ENCODE measurements at places on chromosomes 6 and 20.

GRCh38 chr6:38783443-38784228 is 68.5 kb downstream of the DNAH8 start:
- DNase-seq = no peak

DNA sequence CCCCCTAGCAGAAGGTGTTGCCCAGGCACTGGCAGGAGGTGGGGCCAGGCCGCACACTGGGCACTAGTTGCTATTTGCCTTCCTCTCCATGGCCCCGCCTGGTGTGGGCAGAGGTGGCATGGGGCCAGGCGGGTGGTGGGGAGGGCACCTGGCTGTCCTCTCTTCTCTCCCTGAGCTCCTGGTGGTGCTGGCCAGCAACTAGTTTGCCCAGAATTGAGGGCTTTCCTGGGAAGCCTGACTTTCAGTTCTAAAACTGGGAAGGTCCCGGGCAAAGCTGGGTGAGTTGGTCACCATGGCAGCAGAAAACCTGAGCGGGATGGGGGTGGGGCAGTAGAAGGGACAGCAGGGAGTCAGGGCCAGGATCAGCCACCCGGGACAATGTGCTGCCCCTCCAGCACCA is 48.2 kb downstream of the RBM38 start:
- no peak for DNase-seq

DNA sequence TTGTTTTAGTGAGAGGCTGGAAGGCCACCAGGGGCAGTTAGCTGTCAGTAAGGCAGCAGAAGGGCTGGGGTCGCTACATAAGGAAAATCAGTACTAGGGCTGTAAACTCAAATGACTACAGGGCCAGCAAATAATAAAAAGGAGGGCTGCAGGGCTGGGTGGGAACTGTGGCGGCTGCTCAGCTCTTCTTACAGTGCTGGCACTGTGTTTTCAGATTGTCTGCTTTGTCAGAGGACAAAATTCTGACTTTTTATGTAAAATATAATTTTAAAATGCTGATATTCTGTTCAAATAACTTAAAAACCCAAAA is 23.2 kb downstream of the HLA-A start:
- no peak for DNase-seq

DNA sequence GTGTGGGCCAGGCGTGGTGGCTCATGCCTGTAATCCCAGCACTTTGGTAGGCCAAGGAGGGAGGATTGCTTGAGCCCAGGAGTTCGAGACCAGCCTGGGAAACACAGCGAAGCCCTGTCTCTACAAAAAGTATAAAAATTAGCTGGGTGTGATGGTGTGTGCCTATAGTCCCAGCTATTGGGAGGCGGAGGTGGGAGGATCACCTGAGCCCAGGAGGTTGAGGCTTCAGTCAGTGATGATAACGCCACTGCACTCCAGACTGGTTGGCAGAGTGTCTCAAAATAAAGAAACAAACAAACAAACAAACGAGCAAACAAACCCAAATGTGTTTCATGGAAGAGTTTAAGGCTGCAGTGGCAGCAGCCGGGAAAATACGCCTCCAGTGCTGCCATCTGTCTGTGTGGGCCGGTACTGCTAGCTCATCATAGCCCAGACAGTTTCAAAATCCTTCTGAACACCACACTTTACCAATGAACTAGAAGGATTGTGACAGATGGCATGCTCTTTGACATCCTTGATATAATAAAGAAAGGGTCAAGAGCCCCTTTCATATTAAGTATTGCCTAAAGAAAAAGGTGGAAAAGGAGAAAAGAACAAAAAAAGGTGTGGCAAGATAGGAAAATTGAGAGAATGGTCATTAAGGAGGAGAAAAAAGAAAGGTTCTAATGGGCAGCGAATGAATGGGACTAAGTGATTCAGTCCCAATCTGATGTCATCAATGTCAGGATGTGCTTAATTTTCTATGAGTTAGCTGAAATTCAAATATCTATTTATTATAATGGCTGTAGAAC is 298.6 kb downstream of the SYNE1 start:
- peak; percentile 34 for DNase-seq

DNA sequence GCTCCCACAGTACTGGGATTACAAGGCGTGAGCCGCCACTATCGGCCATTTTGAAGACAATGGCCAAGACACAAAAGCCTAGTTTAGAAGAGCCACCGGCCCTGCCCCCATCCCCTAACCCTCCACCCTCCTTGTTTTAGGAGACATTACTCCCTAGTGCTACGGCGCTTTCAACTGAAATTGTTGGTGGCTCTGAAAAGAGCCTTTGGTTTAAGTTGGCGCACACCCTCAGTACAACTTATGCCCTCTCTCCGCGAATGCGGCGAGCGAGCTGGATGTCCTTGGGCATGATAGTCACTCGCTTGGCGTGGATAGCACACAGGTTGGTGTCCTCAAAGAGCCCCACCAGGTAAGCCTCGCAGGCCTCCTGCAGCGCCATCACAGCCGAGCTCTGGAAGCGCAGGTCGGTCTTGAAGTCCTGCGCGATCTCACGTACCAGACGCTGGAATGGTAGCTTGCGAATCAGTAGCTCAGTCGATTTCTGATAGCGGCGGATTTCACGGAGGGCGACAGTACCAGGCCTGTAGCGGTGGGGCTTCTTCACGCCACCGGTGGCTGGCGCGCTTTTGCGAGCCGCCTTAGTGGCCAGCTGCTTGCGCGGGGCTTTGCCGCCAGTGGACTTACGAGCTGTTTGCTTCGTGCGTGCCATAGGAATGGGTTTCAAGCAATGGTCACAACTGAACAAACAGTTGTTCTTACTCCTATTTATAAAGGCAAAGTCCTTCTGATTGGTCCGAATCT is 114.9 kb upstream of the BTN3A2 start:
- peak; percentile 36 for DNase-seq

- DNase-seq = no peak
Observed at GRCh38 chr6:22194188-22194921, 102.5 kb downstream of the PRL start.

DNA sequence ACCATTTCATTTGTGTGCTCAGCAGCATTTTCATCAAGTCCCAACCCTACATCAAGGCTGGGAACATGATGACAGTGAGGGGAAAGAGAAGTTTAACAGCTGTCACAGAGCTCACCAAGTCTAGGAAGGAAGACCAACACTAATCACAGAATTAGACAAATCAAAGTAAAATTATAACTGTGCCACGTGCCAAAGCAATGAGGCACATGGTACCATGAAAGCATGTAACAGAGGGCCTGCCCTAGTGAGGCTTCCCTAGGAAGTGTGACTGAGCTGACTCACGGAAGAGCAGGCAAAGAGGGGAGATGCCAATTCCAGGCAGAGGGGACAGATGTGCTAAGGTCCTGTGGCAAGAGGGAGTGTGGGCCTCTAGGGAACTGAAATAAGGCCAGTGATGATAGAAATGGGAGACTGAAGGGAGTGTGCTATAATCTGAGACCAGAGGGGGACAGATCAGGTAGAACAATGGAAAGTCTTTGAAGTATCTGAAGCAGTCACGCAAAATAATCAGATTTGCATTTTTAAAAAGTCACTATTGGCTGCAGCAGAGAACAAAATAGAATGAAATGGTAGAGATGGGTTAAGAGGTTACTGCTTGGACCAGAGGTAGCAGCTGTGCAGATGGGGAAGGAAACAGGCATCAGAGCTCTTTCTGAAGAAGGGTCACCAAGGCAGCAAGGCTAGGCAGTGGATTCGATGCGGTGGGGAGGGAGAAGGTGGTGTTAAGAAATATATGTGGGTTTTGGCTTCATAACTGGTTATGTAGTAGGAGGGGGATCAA is 86.8 kb downstream of the GPR6 start:
- no peak for DNase-seq

GRCh38 chr6:168789699-168790098 is 348.7 kb downstream of the SMOC2 start:
- DNase-seq = no peak

GRCh38 chr20:61056627-61057442 is 195.2 kb upstream of the CDH4 start:
- no peak for DNase-seq

DNA sequence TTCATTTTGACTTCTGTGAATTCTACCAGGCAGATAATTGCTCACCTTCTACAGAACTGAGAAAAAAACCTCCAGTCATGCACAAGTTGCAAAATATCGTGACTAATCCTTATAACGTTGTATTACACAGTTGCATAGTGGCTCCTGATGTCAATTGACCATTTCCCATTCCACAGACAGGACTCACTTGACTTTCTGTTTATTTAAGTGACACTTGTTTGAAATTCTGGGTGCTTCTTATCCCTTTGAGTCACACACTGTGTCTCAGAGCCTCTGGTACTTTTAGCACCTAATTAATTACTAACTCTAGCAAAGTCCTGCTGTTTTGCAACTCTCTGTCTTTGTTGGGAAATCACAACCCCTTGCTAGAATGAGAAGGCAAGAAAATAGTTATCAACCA is 16.2 kb upstream of the RSPO3 start:
- DNase-seq = no peak

DNA sequence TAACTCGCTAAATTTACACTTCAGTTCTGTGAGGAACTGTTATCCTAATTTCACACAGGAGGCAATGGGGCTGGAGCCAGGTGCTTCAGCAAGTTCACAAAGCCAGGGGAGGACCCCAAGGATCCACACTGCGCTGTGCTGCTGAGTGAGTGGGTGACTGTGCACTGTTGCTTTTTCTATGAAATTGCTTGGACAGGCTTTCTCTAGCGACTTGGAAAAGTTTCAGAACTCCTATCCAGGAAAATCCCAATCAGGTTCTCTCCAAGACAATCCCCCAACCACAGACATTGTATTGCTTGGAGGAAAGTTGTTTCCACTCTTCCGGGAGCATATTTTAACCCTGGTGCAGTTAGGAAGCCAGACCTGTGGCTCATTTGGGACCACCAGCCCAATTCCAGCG is 175.9 kb upstream of the CST7 start:
- no peak for DNase-seq

DNA sequence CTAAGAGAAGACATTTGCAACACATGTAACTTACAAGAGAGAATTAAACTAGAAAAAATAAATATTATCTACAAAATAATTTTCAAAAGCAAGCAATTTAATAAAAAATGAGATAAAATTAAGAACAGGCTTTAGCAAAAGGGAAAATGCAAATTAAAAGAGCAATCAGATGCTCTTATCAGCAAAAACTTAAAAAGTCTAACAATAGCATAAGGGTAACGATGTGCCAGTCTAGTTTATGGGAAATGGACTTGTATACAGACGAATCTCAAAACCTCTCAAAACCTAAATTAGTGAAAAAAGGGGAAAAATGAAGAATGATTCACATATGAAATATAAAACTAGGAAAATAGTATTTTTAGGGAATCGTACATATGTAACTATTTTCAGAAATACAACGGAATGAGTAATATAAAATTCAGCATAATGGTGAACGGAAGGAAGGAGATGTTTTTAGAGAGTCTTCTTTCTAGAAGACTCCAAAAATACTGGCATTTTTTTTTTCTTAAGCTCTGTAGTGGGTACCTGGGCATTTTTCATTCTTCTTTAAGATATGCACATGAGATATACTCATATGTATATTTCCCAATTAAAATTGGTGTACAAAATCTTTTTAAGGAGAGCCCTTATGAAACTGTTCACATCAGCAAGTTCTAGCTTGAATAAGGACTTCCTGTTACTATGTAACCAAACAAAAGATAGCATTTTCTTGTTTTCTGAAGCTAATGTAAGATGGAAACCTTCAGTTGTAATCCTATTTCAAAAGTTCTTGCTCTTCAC is 927 bp upstream of the MANEA start:
- DNase-seq = no peak

GRCh38 chr6:11459079-11459610 is 78.4 kb upstream of the TMEM170B start:
- no peak for DNase-seq

GRCh38 chr6:92826633-92827032 is 592.7 kb downstream of the EPHA7 start:
- DNase-seq = no peak

DNA sequence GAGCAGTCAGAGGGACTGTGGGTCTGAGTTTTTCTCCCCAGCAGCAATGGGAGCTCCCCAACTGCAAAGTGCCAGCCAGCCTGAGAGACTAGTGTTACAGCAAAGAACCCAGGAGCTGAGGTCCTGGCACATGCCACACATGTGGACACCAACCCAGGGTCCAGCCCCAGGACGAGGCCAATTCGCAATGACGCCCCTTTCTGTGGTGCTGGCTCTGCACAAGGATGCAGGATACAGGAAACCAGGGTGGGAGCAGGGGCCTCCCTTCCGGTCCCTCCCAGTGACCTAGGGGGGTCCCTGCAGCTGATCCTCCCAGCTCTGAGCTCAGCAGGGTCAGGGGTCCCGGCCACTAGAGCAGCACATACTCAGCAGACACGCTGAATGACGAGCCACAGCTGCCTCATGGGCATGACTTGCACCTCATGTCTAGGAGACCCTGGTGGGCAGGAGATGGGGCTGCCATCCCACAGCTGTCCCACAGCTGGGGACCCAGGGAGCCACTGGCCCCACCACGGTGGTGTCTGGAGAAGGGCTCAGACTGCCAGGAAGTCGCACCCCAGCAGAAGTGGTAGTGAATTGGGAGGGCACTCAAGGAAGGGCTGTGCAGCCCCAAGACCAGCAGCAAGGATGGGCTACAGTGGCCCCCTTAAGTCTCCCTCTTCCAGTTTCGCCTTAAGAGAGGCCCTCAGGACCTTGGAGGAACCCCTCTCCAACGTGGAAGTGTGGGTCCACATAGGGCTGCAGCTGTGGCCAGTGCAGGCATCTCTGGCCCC is 3.6 kb downstream of the ARFRP1 start:
- DNase-seq = no peak

DNA sequence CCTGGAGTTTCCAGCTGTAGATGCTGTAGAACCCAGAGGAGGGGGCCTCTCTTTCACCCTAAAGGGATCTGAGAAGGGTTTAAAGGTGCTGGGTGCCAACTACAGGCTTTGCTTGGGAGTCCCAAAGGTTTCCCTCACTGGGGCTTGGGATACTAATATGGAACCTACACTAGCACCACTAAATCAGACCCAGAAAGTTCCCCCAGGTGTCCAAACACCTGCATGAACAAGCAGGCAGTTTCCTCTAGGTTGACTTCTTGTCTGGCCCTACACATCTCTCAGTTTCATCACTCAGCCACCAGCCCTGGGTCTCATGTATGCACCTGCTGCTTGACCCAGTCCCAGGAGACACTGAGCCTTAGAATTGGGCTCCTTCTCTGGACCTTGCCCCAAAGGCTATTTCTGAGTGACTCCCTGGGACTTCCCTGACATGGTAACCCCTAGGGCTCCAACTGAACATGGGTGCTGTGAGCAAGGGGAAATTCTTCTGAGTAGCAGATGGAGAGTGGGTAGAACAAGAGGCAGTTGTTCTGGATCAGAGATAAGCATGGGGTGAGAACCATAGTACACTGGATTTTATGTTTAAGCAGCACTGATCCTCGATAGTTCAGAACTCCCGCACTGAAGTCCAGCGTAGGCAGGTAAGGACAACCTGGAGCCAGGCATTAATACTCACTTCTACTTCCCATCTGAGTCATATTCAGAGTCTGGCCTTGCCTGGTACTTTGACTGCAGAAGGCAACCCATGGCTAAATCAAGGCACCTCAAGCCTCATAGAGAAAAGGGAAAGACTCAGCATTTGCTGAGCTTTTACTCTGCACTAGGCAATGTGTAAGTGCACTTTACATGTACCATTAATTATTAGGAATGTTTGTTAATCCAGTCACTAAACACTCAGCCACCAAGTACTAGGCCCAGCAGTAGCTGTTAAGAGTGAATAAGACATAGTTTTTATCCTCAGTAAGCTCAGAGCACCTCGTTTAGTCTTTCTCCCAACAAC is 16.8 kb downstream of the BCL2L1 start:
- no peak for DNase-seq

Measured in stimulated activated CD8-positive, alpha-beta memory T cell treated with anti-CD3 and anti-CD28 coated beads, Interleukin-7, amount 100 ng/mL, for 1 hour (primary cell).